ENCODE measurements at places on chromosomes 6 and 20.

DNA sequence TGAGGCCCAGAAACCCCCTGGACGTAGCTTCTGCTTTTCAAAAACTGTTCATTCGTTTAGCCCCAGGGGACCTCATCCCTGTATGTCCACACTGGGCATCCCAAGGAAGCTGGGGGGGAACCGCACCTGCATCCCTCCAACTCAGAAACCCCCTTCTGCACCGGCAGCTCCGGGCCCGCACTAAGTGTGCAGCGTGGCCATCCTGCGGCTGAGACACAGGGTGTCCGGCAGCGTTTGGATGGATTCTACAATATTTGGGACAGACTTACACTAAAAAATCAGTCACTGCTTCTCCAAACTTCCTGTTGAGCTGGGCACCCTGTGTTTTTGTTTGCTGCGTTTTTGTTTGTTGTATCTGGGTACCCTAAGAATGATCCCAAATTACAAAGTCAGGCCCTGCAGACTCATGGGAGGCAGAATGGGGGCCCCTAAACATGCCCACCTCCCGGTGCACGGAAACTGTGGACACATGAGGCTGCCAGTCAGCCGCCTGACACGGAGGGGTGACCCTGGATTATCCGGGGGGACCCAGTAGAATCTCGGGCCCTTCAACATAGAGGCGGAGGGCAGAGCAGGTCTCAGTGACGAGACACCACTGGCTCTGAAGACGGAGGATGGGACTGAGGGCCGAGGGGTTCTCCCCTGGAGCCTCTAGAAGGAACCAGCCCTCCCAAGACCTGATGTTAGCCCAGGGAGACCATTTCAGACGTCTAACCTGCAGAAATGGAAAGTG, 88.2 kb upstream of the BHLHE23 start:
- DNase-seq, result peak; percentile 35

GRCh38 chr6:170288852-170289179, 2.1 kb downstream of the DLL1 start:
- peak; percentile 41 for DNase-seq

GRCh38 chr6:147204060-147204785, at the start of gene STXBP5:
TSS of gene STXBP5 (plus strand) at chr6:147204417. CDS start at chr6:147204533, 116 bp downstream.
- peak; percentile 56 for DNase-seq

GRCh38 chr6:81594501-81594900, 158.0 kb downstream of the TENT5A start:
- DNase-seq, result no peak

GRCh38 chr20:51792960-51793359, 9.4 kb downstream of the SALL4 start:
- DNase-seq, result no peak

- no peak for DNase-seq
Observed at GRCh38 chr6:167098825-167099225, 24.1 kb upstream of the CCR6 start.

DNA sequence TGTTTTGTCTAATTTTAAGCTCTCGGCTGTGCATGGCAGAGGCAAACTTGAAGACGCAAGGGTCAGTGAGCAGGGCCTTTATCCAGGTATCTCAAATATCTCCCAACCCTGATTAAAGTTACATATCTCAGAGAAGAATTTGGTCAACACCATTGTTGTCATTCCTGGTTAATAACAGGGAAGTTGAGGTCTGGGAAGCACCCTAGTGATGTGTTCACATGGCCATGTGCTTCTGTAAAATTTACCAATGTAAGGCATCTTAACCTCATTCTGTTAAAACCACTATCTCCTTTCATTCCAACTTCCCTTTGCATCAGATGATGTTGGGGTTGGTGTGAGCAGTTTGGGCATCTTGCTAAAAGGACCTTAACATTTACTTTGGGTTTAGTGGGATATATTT, 4.0 kb upstream of the FAM110A start:
- DNase-seq, result no peak

DNA sequence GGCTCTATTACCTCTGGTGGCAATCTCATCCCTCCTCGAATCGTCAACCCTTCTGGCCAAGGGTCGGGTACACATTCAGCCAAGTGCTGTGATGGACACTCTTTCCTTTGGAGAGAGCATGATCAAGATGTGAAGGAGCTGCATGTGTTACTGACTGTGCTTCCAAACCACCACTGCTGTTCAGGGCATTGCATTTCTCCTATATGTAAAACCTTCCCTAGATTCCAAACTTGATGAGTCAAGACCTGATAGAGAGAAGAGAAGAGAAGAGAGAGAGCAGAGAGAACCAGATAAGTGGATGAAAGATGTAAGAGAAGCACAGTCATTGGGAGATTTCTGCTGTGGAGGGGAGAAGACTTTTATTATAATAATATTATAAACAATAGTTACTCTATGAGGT, 162.2 kb downstream of the KCNQ5 start:
- no peak for DNase-seq

- no peak for DNase-seq
Observed at GRCh38 chr6:36656441-36656840, 22.1 kb upstream of the CDKN1A start.

- DNase-seq, result no peak
Observed at GRCh38 chr6:159533568-159533967, 159.5 kb downstream of the SOD2 start.

- no peak for DNase-seq
Observed at GRCh38 chr6:27296106-27296783, 15.8 kb downstream of the POM121L2 start.
